Left renal pelvis (tissue), 4 donors: ENCODE measurements at places on chromosomes 13 and 19. TPM values are rescaled to one million over a fixed set of nuclear protein-coding genes. Genes with fewer than 3 reads are reported as not detected.

DNA sequence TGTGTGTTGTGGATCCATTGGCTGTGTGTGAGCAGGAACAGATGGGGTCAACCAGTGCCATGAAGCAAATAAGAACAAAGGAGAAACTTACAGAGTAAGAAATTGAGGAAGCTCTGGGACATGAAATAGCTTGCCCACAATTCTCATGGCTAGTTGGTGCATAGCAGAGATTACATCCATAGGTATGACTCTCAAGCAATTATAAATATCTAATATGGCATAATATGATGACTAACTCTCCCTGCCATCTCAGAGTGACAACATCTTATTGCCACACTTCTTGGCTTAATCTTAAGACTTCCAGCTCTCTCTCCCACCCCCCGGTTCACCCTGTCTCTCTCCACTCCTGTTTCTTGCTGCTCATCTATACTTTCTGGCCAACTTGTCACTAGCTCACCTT lies 53.3 kb downstream of the OXGR1 start:
- no peak for DNase-seq

GRCh38 chr19:43651758-43652545 lies 12.3 kb upstream of the CADM4 start:
- no peak for DNase-seq

DNA sequence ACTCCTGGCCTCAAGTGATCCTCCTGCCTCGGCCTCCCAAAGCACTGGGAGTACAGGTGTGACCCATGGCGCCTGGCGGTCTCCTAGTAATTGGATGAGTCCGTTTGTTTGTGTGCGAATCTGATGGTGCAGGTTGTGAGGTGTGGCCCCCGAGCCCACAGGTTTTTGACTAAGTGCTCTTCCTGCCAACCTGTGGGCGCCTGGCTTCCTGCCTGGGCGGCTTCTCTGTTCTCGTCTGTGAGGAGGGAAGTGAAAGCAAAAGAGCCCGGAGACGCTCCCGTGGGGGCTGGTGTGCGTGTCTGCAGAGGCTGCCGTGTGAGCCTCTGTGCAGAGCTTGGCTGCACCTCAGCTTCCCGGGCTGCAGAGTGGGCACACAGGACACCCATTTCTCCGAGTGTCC lies 10.0 kb downstream of the ARHGAP45 start:
- no peak for DNase-seq

DNA sequence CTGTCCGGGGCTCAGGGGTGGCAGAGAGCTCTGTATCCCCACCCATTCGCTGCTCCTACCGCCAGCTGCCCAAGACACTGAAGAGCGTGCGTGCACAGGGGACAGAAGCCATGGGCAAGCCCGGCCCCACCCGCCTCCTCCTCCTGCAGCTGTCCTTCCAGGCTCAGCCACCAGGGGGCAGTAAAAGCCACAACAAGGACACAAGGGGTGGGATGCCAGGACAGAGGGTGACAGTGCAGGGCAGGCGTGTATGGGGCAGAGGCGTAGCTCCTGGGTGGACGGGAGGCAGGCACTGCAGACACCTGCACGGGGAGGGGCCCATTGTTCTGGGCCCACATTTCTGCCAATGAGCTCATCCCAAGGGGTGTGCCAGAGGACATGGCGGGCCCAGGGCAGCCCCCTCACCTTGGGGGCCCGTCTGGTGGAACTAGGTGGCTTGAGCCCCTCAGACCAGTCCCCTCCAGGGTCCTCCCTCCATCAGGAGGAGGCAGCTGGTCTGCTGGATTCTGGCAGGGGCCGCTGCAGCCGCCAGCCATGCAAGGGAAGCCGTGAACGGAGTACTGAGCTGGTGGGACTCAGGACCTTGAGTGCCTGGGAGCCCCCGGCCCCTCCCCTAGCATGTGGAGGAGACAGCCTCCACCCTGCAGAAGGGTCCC lies 61.2 kb downstream of the MLLT1 start:
- peak; percentile 82 for DNase-seq

DNA sequence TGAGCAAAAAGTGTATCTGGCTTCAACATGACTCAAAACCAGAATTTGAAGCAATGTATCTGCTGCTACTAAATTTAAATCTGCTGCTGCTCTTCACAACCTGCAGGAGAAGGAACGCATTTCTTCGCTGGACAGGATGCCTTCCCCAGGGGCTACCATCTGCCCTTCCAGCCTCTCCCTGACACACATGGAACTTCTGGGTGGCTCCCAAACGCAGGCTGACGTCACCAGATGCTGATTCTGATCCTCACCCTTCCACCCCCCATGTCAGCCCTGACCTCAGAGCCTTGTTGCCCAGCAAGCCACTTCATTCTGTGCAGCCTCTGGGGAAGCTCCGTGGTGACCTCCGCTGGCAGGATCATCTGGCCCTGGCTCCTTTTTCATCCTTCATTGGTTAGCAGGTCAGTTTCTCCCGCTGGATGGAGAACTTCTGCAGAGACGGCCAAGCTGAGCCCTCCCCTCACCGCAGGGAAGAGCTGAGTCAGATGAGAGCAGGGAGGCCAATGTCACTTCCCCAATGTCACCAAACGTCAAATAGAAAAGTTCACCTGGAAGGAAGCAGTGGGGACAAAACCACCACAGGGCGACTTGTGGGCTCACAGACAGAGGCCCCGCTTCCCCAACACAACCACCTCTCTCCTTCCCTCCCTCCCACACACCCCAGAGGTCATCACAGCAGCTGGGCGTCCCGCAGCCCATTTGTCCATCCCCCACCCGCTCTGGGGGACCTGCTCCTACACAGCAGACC lies 14.0 kb upstream of the RAB20 start:
- DNase-seq, result no peak

DNA sequence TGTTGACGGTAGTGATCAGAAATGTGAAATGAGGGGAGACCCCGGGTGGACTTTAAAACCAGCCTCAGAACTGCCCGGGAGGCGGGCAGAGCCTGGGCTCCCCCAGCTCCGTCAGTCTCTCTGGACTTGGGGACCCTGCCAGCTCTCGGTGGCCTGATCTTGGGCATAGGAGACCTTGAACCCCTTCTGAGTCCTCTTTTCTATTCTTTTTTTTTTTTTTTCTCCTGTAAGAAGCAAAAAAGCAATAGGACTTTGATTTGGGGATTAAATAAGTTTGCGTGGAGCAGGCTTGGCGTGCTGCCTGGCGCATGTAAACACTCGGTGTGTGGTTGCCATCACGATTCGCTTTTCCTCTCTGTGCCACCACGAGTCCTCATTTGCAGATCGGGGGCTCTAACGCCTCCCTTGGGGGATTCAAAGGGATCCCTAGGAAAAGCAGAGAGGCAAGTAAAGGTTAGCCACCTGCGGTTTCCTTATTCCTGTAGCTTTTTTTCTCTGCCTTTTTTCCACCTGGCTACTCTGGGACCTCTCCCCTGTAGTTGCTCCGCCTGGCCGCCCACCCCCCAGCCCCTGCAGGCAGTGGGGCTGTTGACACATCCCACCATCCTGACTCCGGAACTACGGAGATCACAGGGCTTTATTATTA lies 1.3 kb downstream of the SAFB start:
- DNase-seq, result no peak

GRCh38 chr13:33518452-33518851 lies 232.9 kb upstream of the STARD13 start:
- no peak for DNase-seq

DNA sequence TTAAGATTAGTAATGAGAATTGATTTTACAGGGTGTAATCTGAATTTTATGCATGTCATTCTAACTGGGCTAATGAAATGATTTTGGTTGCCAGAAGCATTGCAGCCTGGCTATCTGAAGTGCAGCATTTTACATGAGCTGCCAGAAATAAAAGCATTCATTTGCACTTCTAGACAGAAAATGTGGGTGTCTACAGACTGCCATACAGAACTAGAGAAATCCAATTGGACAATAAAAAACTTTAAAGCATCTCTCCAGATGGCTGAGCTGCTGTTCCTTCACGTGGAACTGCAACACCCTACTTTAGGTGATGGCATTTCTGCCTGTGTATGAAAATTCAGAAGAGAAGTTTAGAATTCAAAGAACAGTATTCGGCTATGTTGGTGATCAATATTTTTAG lies 450.1 kb upstream of the SLITRK1 start:
- no peak for DNase-seq

GRCh38 chr13:67971291-67971690 lies 741.2 kb upstream of the PCDH9 start:
- no peak for DNase-seq

- DNase-seq, result no peak
Observed at GRCh38 chr13:47114030-47114429, 217.2 kb upstream of the HTR2A start.

DNA sequence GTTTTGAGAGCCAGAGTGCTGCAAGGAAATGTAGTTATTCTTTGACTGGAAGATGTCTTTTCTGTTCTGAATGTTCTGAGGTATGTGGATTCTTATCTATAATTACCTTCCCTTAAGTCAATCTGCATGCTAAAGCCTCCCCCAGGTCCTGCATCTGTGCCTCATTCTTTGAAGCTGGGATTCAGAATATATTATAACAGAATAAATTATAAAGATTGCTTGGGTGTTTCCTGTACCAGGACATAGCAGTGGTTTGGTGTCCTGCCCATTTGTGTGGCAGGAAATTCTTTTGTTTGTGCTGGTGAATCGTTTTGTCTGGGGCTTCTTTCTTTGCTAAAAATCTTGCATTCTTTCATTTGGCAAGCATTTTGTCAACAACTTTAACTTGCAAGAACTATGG lies 60.2 kb downstream of the ITGBL1 start:
- DNase-seq, result no peak

- no peak for DNase-seq
Observed at GRCh38 chr13:59437544-59438301, 726.0 kb downstream of the DIAPH3 start.

DNA sequence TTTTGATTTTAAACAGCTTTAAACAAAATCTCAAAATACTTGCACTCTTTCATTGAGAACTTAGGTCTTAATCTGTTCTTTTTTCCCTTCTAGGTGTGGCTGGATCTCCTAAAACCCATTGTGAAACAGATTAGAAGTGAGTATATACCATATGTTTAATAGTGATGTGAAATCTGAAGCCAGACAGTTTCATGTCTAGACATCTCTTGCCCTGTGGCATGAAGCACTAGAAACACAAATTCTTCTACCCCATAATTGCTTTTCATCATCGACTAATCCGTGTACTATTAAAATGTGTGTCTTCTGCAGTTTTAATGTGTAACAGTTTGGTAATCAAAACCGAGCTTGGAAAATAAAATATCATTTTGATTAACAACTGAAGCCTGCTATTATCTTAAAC lies 188.2 kb upstream of the RNF113B start:
- no peak for DNase-seq

GRCh38 chr13:43411741-43412140 lies 375.0 kb downstream of the ENOX1 start:
- DNase-seq, result no peak

GRCh38 chr13:20270163-20270865 lies 38.2 kb upstream of the GJB6 start:
- DNase-seq, result no peak

DNA sequence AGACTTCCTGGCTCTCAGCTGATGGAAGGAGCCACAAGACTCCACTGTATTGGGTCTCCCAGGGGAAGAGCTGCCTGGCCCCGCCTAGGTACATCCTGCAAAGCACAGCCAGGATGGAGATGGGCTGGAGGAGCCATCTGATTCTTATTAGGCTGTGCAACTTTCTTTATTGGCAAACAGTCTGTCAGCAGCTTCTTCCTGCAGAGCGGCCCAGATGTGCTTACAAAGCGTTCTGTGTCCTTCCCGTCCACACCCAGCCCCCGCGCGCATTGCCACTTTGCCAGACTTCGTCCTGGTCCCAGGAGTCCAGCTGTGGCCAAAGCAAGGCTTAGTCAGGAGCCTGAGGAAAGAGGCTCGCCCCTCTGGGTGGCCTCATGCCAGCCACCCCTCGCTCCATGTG lies 409.3 kb downstream of the ZNF536 start:
- DNase-seq, result no peak

GRCh38 chr13:50449465-50449864 lies 394.0 kb downstream of the DLEU7 start:
- DNase-seq, result no peak

DNA sequence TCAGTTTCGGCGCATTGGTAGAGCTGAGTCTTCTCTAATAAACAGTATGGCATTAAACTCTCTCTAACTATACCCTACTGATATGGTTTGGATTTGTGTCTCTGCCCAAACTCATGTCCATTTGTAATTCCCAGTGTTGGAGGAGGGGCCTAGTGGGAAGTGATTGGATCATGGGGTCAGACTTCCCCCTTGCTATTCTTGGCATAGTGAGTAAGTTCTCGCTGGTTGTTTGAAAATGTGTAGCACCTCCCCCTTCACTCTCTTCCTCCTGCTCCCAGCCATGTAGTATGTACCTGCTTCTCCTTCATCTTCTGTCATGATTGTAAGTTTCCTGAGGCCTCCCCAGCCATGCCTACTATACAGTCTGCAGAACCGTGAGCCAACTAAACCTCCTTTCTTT lies 682.7 kb upstream of the ARGLU1 start:
- DNase-seq, result no peak

ZNF578 gene
- 7.6 TPM for polyA plus RNA-seq

CEACAM20 gene
- polyA plus RNA-seq, result not detected

PSG5 gene
- polyA plus RNA-seq, result not detected

KDELR1 gene
- 203 TPM for polyA plus RNA-seq

N4BP2L1 gene
- polyA plus RNA-seq, result 25.6 TPM

RXFP2 gene
- polyA plus RNA-seq, result 1.0 TPM

ADGRE3 gene
- polyA plus RNA-seq, result 0.09 TPM

FARSA gene
- polyA plus RNA-seq, result 45.8 TPM

SCAF1 gene
- 28.7 TPM for polyA plus RNA-seq

MISP3 gene
- 6.4 TPM for polyA plus RNA-seq

LGALS7 gene
- polyA plus RNA-seq, result not detected

MYBPC2 gene
- polyA plus RNA-seq, result 0.92 TPM

IL4I1 gene
- 2.5 TPM for polyA plus RNA-seq

ARRDC2 gene
- 5.0 TPM for polyA plus RNA-seq

LILRB1 gene
- 1.4 TPM for polyA plus RNA-seq

TEKTIP1 gene
- 3.9 TPM for polyA plus RNA-seq
